ENCODE measurements at places on chromosomes 12 and 14.

DNA sequence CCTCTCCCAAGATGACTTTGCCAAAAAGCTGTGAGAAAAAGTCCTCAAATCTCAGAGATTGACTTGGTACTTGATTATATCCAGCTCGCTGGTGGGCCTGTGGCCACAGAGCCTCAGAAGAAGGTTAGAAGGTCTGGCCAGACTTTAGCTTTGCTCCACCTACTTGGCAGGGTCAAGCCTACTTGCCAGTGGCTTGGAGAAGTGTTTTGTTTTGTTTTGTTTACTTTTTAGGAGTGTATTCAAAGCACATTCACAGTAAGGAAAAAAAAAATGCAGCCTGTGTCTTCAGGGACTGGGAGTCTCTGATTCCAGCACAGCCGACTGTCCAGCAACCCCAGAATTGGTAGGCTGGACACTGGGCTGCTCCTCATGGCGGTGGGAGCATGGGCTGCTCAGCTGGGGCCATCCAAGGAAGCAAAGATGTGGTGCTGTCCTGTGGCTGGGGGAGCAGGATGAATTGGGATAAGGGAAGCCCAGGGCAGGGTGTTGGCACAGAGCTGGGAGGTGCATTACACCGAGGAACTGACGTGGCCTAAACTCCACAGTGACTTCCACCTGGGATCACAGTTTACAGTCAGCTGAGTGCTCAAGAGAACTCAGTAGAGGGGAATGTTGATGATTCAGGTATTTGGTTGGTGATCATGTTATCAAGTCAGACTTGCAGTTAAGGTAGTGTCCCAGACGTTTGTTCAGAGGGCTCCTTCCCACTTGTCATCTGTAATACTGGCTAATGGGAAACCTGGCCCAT, 73.5 kb downstream of the PPP2R5C start:
- DNase-seq: no peak

- DNase-seq: no peak
Observed at GRCh38 chr14:93303659-93304058, 29.2 kb downstream of the BTBD7 start.

DNA sequence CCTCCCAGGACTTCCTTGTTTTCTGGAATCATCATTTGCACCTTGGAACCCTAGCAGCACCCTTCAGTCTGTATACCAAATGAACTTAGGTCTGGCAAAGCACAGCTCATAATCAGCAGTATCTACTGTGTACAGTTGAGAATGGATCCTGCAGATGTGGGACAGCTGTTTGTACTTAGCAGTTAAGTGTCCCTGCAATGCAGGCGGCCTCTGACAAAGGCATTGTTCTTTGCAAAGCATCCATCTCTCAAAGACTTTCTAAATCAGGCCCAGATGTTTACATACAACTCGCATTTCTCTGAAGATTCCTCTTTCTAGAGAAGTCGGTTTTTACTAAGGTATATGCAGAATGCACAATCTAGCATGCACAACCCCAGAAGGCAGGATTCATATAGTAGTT, 170.5 kb upstream of the RBM19 start:
- no peak for DNase-seq

GRCh38 chr12:92478692-92479091, 224.1 kb upstream of the PLEKHG7 start:
- no peak for DNase-seq

DNA sequence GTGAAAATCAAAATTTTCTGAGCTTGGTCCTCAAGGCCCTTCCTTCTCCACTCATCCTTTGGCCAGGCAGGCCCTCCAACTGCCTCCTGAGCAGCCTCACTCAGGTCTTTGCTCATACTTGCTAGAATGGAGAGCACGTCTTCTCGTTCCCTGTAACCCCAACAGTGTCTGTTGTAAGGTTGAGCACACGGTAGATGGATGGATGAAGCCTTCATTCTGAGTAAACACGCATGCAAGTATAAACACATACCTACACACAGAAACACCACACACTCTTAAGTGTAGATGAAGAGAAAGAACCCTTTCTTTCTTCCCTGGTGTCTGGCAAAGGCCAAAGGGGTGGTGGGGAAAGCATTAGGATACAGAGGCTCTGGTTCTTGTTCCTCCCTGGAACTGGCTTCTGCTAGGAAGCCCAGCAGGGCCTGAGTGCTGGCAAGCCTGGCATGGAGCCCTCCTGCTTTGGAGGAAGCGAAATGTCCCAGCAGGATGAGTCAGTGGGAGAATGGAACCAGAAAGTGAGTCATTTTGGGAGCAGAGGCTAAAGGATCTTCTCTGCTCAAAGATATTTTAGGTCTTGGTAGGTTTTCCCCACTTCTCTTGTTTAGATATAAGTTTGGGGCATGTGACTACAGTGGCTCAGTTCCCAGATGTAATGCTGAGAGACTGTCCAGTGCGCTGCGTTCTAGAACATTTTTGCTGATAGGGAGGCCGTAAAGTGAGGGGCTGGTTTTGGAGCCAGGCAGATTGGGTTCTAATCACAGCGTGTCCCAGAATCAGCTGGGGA, 127.4 kb downstream of the CACNA1C start:
- peak; percentile 69 for DNase-seq

GRCh38 chr12:89593873-89594272, 68.0 kb upstream of the POC1B start:
- DNase-seq: no peak

- no peak for DNase-seq
Observed at GRCh38 chr12:4216187-4216927, 57.2 kb upstream of the CCND2 start.

DNA sequence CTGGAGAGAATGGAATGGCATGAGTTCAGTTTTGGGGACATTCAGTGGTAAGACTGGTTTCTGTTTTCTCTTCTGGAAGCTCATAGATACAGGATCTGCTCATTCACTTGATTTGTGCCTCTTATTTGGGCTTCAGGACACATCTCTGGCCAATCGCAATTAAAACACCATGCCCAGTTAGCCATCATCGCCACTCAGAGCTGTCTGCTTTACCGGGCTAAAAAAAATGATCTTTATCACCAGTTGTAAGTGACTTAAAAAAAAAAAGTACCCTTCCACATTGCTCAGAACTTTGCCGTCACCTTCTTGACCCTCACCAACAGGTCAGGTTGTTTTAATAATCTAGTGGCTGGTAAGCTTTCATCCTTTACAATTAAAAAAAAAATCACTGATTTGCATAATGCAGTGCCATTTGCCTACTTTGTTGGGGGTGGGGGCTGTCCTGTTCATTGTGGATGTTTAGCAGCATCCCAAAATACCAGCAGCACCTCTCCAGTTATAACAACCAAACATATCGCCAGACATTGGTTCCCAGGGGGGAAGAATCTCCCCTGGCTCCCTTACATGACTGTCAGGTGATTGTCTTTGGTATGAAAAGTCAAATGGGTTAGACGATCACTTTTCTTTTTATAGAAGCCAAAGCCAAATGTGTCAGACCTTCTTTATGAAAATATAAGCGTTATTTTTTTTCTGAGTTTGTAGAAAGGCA, 150.1 kb downstream of the PRKCH start:
- DNase-seq: no peak

GRCh38 chr14:65482757-65483438, 70.4 kb downstream of the FUT8 start:
- peak; percentile 19 for DNase-seq

DNA sequence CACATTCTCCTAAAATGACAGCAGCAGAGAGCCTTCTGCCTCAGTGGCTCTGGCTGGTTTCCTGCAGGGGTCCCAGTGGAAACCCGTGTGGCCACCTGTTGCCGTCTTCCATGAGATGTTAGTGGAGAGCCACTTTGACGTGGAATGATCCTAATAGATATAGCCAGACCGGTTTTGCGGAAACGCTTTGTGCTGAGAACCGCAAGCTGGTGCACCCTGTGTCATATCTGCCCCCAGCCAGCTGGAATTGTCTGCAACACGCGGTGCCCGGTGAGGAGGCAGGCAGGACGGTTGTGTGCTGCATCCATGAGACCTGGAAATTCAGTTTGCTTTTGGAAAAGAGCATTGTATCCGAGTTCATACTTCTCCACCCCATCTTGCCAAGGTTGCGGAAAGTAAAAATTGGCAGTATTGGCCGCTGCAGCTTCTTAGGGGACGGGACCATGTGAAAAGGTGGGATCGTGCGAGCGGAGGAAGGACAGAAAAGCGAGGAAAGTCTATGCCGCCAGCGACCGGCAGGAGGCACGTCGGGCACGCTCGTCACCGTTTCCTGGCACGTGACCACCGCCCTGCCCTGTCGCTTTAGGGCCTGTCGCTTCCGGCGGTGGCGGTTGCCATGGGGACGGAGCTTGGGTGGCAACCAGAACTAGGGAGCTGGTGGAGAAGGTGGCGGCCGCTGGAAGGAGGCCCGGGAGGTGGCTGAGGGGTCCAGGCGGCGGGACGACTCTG, at the start of gene CFAP251:
TSS of gene CFAP251 (plus strand) at position 643 of the 729 bp plus-strand sequence. CDS start 2,714 bp downstream, outside the sequence.
- no peak for DNase-seq

DNA sequence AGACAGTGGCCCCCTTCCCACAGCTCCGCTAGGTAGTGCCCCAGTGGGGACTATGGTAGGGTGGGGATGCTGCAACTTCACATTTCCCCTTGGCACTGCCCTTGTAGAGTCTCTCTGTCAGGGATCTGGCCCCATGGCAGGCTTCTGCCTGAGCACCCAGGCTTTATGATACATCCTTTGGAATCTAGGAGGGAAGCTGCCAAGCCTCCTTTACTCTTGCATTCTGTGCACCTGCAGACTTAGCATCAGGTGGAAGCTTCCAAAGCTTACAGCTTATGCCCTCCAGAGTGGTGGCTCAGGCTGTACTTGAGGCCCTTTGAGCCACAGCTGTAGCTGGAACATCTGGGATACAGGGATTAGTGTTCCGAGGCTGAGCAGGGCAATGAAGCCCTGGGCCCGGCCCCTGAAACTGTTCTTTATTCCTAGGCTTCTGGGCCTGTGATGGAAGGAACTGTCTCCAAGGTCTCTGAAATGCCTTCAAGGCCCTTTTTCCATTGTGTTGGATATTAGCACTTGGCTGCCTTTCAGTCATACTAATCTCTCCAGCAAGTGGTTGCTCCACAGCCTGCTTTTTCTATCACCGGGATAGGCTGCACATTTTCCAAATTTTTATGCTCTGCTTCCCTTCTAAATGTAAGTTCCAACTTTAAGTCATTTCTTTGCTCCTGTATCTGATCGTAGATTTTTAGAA, 22.2 kb upstream of the OR6J1 start:
- DNase-seq: no peak

GRCh38 chr12:5433845-5434646, 2.1 kb downstream of the NTF3 start:
- DNase-seq: no peak

- DNase-seq: no peak
Observed at GRCh38 chr12:30739020-30739419, 15.7 kb downstream of the CAPRIN2 start.

DNA sequence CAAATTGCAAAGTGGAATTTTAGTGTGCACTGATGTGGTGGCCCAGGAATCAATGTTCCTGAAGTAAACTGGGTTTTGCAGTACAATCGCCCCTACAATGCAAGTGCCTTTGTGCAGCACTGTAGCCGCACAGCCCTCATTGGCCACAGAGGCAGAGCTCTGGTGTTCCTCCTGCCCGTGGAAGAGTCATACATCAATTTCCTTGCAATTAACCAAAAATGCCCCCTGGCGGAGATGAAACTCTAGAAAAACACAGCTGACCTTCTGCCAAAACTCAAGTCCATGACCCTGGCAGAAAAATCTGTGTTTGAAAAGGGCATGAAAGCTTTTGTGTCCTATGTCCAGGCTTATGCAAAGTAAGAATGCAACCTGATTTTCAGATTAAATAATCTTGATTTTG, 117.9 kb upstream of the PRB2 start:
- no peak for DNase-seq

DNA sequence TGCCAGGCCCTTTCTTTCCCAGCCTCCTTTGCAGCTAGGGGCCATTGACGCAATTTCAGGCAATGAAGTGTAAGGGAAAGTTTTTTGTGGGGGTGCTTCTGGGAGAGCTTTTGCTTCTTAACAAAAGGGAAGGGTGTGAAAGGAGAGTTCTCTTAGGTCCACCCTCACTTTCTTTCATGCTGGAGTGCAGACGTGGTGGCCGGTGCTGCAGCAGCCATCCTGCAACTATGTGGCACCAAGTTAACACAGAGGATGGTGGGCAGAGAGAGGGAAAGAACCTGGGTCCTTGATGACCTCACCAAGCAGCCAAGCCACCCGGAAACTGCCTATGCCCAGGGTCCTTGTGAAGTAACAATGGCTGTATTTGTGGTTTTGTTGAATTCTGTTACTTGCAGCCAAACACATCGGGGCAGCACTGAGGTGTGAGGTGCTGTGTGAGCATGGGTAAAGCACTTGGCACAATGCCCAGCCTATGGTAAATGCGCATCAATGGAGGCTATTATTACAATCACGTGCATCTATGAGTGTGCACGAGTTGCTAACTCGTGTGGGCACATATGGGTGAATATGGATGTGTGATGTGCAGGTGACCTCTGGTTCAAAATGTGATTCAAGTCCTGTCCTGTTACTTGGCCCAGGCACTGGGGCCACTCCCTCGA, 122.6 kb downstream of the CALM1 start:
- no peak for DNase-seq

DNA sequence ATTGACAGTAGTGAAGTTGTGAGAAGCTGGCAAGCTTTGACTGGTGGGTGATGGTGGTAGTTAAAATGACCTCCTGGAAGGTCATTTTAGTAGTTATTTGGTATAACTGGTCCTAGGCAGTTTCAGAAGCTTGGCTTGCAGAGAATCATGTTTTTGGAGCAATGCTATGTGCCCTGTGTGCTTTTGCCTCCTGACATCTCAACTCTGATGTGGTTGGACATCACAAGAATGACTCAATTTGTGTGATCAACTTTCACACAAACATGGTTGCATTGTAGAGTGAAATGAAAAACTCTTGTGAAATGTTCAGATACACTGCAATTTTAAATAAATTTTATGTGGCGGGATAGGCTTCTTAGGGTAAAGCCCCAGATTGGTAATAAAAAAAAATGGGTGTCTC, 8.3 kb upstream of the ABCD2 start:
- no peak for DNase-seq
